ENCODE measurements at places on chromosomes 2 and 18. TPM values are rescaled to one million over a fixed set of nuclear protein-coding genes. Genes with fewer than 3 reads are reported as not detected.

MEP1B gene
- 0.11 TPM for total RNA-seq

C18orf54 gene
- total RNA-seq, result 2.0 TPM

IL1RL1 gene
- total RNA-seq, result not detected

SULT1C4 gene
- not detected for total RNA-seq

Measured in placental epithelial cell (primary cell).